ENCODE measurements at places on chromosomes 5 and 9. TPM values are rescaled to one million over a fixed set of nuclear protein-coding genes. Genes with fewer than 3 reads are reported as not detected.

STRBP gene
- total RNA-seq: 48.4 TPM

TXNDC8 gene
- not detected for total RNA-seq

GRCh38 chr5:134813827-134814226 lies 31.9 kb upstream of the C5orf24 start:
- peak overlapping the region; percentile 72 for H3K27ac ChIP-seq
- no peaks in the 10 kb centered on the region for H3K4me1 ChIP-seq
- no peak for DNase-seq

SLC6A19 gene
- total RNA-seq: 0.09 TPM

LRRC26 gene
- 0.28 TPM for total RNA-seq

DNA sequence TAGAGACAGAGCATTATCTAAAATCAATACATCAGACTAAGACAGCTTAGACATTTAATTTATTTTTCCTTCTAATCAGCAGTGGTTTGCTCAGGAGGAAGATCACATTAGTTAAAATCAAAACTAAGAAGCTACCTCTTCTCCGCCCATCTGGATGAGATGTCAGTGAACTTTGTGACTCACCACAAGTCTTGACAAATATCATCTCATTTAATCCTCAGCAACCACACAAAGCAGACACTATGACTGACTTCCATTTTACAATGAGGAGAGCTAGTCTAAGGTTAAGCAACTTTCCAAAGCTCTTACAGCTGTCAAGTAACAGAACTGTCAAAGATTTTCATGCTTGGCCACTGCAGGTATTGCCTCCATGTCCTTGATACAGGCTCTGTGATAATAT lies 289.5 kb downstream of the DEPDC1B start:
- no peak for DNase-seq
- no peak overlapping the region for H3K27ac ChIP-seq
- H3K27me3 ChIP-seq: no peaks in the 10 kb centered on the region
- H3K4me1 ChIP-seq: no peaks in the 10 kb centered on the region

SLC6A3 gene
- total RNA-seq: 0.33 TPM

GRCh38 chr9:114004221-114004716 lies 73.8 kb downstream of the AMBP start:
- no peak for DNase-seq
- no peaks in the 10 kb centered on the region for H3K27me3 ChIP-seq
- no peaks in the 10 kb centered on the region for H3K36me3 ChIP-seq
- H3K27ac ChIP-seq: no peak overlapping the region
- no peak overlapping the region for H3K4me3 ChIP-seq

DNA sequence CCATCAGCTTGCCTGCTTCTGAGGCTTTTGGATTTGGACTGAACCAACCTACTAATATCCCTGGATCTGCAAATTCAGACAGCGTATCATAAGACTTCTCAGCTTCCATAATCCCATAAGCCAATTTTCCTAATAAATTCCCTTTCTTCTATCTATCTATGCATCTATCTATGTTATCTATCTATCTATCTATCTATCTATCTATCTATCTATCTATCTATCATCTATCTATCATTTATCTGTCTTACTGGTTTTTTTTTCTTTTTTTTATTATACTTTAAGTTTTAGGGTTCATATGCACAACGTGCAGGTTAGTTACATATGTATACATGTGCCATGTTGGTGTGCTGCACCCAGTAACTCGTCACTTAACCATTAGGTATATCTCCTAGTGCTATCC lies 2045.4 kb upstream of the CDH6 start:
- no peaks in the 10 kb centered on the region for H3K4me1 ChIP-seq
- H3K27me3 ChIP-seq: no peaks in the 10 kb centered on the region
- no peaks in the 10 kb centered on the region for H3K36me3 ChIP-seq
- H3K27ac ChIP-seq: no peak overlapping the region
- H3K4me3 ChIP-seq: no peak overlapping the region

FIBCD1 gene
- 0.09 TPM for total RNA-seq

GRCh38 chr9:107890921-107891465 lies 401.4 kb upstream of the KLF4 start:
- H3K36me3 ChIP-seq: no peaks in the 10 kb centered on the region
- no peak overlapping the region for H3K27ac ChIP-seq
- H3K4me3 ChIP-seq: no peak overlapping the region
- no peaks in the 10 kb centered on the region for H3K4me1 ChIP-seq
- H3K27me3 ChIP-seq: no peaks in the 10 kb centered on the region

- H3K36me3 ChIP-seq: peaks cover 12% of the 10 kb centered on the region
- H3K4me3 ChIP-seq: no peak overlapping the region
- H3K4me1 ChIP-seq: no peaks in the 10 kb centered on the region
- H3K27me3 ChIP-seq: no peaks in the 10 kb centered on the region
- DNase-seq: no peak
Measured at GRCh38 chr5:136155761-136156160, 23.1 kb downstream of the SMAD5 start.

DNA sequence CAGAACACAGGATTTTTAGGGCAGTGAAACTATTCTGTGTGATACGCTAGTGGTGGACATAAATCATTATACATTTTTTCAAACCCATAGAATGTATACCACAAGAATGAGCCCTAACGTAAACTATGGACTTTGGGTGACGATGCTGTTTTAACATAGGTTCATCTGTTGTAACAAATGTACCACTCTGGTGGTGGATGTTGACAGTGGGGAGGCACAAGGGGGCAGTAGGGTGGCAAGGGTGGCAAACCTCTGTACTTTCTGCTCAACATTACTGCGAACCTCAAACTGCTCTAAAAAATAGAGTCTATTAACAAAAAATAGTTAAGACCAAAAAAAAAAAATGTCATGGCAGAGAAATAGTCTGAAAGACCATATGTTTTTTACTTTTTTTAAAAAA lies 9.1 kb upstream of the MVB12B start:
- no peaks in the 10 kb centered on the region for H3K36me3 ChIP-seq
- peaks cover 3% of the 10 kb centered on the region for H3K4me1 ChIP-seq
- peak; percentile 41 for DNase-seq
- no peak overlapping the region for H3K27ac ChIP-seq
- no peaks in the 10 kb centered on the region for H3K27me3 ChIP-seq

PCDHB10 gene
- total RNA-seq: 0.19 TPM

DNA sequence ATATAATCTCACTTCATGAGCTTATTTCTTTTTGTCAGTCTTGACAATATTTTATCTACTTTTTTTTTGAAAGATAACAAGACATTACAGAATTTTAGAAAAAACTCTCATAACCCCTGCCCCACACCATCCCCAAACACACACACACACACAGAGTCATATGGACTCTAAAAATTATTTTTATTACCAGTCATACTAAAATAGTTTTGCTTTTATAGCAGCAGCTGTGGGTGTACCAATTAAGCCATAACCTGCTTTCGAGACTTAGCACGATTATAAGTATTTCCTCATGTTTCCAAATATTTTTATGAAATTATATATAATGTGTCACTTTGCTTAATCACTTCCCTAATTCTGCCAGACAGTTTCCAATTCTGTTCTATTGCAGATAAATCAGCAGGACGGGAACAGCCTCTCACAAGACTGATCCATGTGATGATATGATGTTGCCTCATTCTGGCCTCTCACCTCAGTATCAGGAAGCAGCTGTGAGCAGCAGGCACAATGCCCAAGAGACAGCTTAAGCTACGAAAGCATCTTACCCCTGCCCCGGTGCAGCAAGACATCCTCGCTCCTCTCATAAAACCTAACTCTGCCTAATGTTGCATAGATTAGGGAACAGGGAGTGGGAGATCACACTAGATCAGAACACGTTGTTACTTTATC lies 7.0 kb downstream of the PDCL start:
- H3K4me1 ChIP-seq: peaks cover 4% of the 10 kb centered on the region
- no peak for DNase-seq
- H3K36me3 ChIP-seq: peaks cover 34% of the 10 kb centered on the region
- H3K27me3 ChIP-seq: no peaks in the 10 kb centered on the region

- no peak overlapping the region for H3K4me3 ChIP-seq
- no peaks in the 10 kb centered on the region for H3K36me3 ChIP-seq
- H3K27me3 ChIP-seq: no peaks in the 10 kb centered on the region
- H3K4me1 ChIP-seq: peaks cover 4% of the 10 kb centered on the region
- no peak for DNase-seq
- H3K27ac ChIP-seq: no peak overlapping the region
Measured at GRCh38 chr9:69824499-69825252, 4.1 kb downstream of the CFAP95 start.

GRCh38 chr9:13128266-13128860 lies 151.1 kb downstream of the MPDZ start:
- H3K27me3 ChIP-seq: no peaks in the 10 kb centered on the region
- no peaks in the 10 kb centered on the region for H3K4me1 ChIP-seq
- H3K36me3 ChIP-seq: no peaks in the 10 kb centered on the region

DNA sequence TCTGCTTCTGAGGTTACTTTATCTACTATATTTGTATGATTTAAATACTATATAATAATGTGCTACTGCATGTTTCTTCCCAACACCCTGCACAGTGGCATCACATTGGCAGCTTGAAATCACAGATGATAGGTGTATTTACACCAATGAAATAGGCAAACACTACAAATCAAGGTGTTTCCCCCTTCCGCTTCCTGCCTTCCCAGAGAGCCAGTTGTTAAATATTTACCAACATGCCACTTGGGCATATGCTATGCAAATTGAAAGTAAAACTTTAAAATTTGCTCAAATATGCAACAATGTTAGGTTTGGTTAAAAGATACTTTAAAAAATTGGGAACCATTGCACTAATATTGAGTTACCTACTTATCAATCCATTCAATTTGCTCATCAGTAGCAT lies 58.2 kb upstream of the SMARCA2 start:
- no peaks in the 10 kb centered on the region for H3K4me1 ChIP-seq
- H3K27me3 ChIP-seq: no peaks in the 10 kb centered on the region
- H3K36me3 ChIP-seq: no peaks in the 10 kb centered on the region
- H3K4me3 ChIP-seq: no peak overlapping the region
- H3K27ac ChIP-seq: no peak overlapping the region
- DNase-seq: no peak

GRCh38 chr9:36322462-36322861 lies 64.2 kb upstream of the GNE start:
- no peaks in the 10 kb centered on the region for H3K36me3 ChIP-seq
- no peaks in the 10 kb centered on the region for H3K4me1 ChIP-seq
- H3K27ac ChIP-seq: no peak overlapping the region
- DNase-seq: no peak
- no peak overlapping the region for H3K4me3 ChIP-seq

- peak; percentile 76 for DNase-seq
- peaks cover 53% of the 10 kb centered on the region for H3K4me1 ChIP-seq
- H3K36me3 ChIP-seq: no peaks in the 10 kb centered on the region
- H3K4me3 ChIP-seq: no peak overlapping the region
- H3K27me3 ChIP-seq: no peaks in the 10 kb centered on the region
Measured at GRCh38 chr9:120936011-120936763, 9.6 kb upstream of the TRAF1 start.

PCDHGA1 gene
- 0.09 TPM for total RNA-seq

DNA sequence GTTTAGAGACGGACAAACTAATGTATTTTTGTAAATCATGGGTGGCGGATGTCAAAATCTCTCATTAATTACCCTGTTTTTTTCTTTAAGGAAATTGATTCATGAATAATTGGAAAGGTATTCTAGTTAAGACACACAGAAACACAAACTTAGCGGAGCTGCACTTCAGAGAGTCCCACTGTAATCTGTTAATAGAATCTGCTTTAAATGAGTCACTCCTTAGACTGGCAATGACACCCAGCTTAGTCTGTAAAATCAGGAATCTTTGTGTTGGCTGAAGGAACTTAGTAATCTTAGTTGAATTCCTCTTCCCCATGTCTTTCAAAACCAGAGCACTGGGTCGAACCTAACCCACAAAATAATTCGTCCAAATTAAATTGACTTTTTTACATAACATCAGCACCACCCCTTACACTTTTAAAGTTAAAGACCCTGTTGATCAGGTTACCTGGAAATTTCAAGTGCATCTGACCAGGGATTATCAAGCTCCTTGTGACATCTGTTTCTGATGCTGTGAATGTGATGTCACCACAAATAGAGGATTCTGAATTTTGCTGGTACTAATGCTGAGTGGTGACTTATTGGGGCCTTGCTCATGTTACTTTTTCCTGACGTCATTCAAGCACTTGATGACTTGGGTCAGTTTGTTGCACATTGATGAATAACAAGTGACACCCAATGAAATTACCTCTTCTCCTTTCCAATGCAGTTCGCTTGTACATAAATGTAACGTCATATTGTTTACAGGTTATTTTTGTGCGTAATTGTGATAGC lies 313.6 kb downstream of the KCTD16 start:
- H3K4me1 ChIP-seq: no peaks in the 10 kb centered on the region
- H3K36me3 ChIP-seq: no peaks in the 10 kb centered on the region
- DNase-seq: no peak
- no peaks in the 10 kb centered on the region for H3K27me3 ChIP-seq
- H3K27ac ChIP-seq: no peak overlapping the region
- no peak overlapping the region for H3K4me3 ChIP-seq

- H3K4me3 ChIP-seq: no peak overlapping the region
- no peak overlapping the region for H3K27ac ChIP-seq
- H3K36me3 ChIP-seq: no peaks in the 10 kb centered on the region
- DNase-seq: no peak
- H3K27me3 ChIP-seq: no peaks in the 10 kb centered on the region
Measured at GRCh38 chr5:27276119-27276518, 237.7 kb upstream of the CDH9 start.

- DNase-seq: no peak
- peak overlapping the region; percentile 8 for H3K4me3 ChIP-seq
- no peaks in the 10 kb centered on the region for H3K36me3 ChIP-seq
- H3K27me3 ChIP-seq: no peaks in the 10 kb centered on the region
- H3K4me1 ChIP-seq: peaks cover 51% of the 10 kb centered on the region
Measured at GRCh38 chr9:120925535-120926396, 830 bp downstream of the TRAF1 start.

HTR4 gene
- not detected for total RNA-seq

DNA sequence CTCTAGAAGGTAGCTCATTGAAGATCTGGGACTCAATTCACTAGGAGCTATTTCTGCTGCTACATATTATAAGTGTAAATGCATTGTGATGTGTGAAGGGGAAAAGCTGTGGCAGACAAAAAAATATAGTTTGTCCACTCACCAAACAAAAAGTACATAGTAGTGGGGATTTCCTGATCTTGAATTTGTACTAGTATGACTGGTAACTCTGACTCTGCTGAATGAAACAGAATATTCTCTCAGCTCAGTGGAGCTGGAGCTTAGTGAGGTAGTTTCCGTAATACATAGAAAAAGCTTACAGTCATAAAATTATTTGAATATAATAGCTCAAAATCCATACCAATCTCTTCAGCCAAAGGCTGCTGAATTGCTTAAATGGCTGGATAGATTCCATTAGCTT lies 455.6 kb upstream of the CD180 start:
- no peak overlapping the region for H3K27ac ChIP-seq
- H3K4me3 ChIP-seq: no peak overlapping the region
- H3K4me1 ChIP-seq: no peaks in the 10 kb centered on the region
- DNase-seq: no peak

FOXI1 gene
- 0.14 TPM for total RNA-seq

Measured in thymus (tissue), 14 donors.